ENCODE measurements at places on chromosomes 1 and 21.

- DNase-seq, result no peak
Measured at GRCh38 chr1:99657213-99658030, 11.5 kb downstream of the PALMD start.

- peak; percentile 83 for DNase-seq
Measured at GRCh38 chr1:156860628-156861423, at the start of gene NTRK1. Gene NTRK1, plus strand, starts transcription at chr1:156860865. Its CDS starts 70 bp downstream, at chr1:156860935.

DNA sequence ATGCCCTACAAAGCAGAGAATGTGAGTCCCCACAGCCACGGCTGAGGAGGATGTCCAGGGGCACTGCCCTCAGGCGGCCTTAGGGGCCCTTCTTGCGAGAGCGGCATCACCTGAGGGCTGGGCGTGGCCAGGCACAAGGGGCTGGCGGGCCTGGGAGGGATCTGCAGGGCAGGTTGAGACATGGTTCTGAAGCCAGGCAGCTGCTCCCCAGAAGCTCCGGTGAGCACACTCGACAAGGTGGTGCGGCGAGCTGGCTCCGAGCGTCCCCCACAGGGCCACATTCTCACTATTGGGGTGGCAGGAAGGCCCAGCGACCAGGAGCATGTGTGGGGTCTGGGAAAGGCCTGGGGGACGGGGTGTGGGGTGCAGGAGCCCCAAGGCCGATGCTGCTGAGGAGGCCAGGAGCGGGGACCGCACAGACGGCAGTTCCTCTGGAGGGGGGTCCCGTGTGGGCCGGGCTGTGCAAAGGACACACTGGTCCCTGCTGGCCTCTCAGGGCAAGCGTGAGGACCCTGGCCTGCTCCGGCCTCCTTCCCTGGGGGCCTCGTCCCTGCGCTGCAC is 47.2 kb downstream of the MORN1 start:
- peak; percentile 36 for DNase-seq

DNA sequence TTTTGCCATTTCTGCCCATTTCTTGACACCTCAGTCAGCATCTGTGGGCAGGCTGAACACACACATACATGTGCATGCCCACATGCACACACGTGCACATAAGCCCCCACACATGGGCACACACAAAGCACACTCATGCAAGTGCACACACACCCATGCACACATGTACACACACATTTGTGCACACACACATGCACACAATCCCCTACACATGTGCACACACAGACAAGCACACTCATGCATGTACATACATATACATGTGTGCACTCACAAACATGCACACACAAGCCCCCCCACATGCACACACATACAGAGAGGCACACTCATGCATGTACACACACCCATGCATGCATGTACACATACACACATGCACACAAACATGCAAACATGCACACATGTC is 83.5 kb upstream of the ACTRT2 start:
- DNase-seq, result no peak

DNA sequence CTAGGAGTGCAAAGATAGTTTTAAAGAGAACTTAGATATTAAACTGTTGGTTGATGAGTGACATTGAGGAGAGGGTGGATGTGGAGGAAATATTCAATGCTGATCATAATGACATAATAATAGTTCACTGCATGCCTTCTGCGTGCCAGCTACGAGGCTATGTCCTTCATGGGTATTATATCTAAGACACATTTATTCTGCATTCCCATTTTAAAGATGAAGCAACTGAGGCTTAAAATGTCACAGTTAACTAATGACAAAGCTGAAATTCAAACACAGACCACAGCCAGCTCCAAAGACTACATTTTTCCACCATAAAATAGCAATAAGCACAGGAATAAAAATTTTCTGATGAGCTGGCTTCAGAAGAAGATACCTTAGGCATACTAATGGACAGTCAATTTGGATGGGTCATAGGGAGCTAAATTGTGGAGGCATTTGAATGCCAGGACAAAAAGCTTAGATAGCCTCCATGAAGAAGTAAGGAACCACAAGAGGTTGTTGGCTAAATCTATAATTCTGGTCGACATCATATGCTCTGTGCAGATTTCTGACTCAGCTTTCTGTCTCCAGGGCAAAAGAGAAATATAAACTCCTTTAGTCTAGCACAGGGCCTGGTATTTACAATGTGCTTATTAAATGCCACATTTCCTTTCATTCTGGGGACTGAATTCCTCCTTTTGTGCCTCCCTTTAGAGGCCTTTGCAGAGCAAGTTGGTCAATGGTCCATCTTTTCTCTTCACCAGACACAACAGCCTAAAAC is 71.2 kb upstream of the NRIP1 start:
- DNase-seq, result no peak

- DNase-seq, result no peak
Measured at GRCh38 chr21:44653656-44654575, 543 bp downstream of the KRTAP12-4 start.

DNA sequence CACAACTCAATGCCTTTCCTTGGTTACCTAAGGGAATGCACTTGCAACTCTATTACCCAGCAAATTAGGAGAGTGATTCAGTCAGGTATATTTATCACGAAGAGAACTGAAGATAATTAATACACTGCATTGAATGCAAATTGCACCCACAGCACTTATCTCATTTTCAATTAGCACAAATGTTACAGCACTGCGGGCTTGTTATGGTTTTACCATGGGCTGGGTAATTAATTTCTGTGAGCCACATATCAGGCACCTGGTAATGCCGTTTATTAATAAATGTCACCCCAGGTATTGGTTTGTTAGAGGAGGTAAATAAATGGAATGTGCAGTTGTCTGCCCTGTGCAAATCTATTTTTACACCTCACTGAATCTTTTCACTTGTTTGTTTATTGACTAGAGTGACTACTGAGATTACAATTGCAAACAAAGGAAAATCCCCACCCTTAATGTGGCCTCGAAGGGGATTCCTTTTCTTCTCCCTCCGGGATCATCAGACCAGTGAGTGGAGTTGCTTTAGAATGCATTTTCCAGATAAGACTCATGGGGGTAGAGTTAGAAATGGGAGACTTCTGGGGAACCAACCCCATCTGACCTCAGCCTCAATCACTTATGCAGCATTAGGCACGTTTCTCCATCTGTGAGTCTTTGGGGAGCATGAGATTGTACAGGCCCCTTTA is 269.3 kb downstream of the RPS6KC1 start:
- DNase-seq, result no peak

- no peak for DNase-seq
Measured at GRCh38 chr1:79667848-79668696, 661.5 kb upstream of the ADGRL4 start.

- DNase-seq, result no peak
Measured at GRCh38 chr1:38238294-38238693, 191.7 kb upstream of the POU3F1 start.

- DNase-seq, result peak; percentile 59
Measured at GRCh38 chr1:107480548-107481415, 339.9 kb downstream of the NTNG1 start.

GRCh38 chr1:1353389-1354151 is 4.4 kb upstream of the DVL1 start:
- DNase-seq, result peak; percentile 36

DNA sequence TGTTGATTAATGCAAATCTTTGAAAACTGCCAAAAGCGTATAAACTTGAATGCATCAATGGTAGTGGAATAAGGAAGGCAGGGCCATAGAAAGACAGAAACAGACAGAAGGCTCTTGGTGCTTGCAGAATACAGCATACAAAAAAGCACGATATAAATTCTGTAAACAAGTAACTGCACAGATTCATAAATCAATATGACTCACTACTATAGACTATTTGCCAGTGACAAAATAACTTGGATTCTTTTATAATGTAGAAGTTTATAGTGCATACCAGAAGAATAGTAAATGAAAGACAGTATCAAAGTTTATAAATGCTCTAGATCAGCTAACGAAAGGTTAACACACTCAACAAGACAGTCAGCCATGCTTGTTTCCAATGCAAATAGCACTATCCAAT is 349.6 kb downstream of the PTBP2 start:
- no peak for DNase-seq

DNA sequence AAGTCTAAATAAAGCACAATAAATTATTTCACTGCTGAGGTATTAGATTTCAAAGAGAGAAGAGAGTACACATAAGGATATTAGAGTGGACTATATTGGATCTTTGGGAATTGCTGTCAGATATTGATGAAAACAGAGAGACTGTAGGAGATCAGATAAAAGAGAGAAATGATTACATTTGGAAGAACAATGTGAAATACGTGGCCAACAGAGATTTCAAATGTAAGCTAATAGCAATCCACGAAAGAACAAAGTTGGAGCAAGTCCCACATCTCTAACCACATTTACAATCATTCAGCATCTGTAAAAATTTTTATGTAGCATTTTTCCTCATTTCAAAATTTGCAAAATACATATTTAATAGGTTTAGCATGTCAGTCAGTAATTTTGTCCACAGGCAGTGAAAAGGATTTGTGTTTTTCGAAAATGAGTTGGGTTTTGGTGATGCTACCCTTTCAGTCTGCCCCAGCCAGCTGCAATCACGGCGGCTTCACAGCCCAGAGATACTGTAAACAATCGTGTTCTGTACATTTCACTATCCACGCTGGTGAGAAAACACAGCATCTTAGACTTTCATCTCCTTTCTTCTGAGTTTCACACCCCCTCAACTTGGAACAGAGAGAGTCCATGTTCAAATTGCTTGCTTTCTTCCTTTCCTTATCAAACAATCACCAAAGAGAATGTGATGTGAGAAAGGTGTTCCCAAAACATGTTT is 209.1 kb upstream of the LYPLAL1 start:
- DNase-seq, result no peak

- DNase-seq, result no peak
Measured at GRCh38 chr1:221085701-221086375, 206.6 kb downstream of the HLX start.

DNA sequence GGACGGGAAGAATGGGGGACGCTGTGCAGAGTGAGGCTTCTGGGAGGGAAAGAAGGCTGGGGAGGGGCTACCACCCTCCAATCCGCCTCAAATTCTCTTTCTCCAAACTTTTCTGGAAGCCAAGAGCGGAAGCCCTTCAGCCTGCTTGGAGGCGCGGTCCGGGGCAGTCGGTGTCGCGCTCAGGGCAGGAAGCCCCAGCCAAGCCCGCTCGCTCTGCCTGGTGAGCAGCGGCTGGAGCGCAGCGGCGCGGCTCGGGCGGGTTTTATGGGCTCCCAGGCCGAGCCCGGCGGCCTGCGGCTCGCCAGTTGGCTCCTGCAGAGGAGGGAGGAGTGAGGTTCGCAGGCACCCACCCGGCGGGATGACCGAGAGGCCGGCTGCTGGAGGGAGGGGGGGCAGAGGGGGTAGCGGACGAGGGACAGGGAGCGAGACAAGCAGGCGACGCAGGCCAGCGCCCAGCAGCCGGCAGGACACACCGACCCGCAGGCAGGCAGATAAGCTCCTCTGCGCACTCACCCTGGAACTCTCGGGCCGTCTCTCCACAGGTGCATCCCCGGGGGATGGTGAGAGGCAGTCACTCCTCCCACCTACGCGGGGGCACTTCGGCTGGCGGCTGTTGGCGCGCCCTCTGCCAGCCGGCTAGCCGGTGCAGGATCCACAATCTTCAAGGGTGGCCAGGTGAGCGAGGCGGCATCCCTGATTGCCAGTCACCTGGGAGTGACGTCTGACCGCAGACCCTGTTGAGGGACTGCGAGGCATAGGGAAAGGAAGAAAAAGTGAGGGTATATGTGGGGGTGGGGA is at the start of gene AVPR1B:
AVPR1B (minus strand) TSS at position 238 of the 798 bp plus-strand sequence. CDS start 498 bp downstream, outside the sequence.
- peak; percentile 89 for DNase-seq

GRCh38 chr1:218485241-218485928 is 140.2 kb downstream of the TGFB2 start:
- DNase-seq, result no peak

DNA sequence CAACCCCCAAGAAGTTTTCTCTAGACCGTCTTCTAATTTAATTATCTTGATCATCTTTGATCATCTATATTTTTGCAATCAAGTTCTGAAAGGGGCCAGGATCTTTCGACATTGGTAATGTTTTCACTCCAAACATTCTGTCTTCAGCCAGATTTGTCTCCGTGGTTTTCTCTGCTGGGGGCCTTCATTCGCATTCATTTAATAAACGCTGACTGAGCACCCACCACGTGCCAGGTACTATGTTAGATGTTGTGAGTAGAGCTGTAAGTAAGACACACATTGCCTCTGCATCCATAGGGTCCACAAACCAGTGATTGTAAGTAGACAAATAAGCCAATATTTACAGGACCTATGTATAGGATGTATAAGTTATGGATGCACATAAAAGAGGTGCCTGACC is 134.5 kb upstream of the MROH9 start:
- no peak for DNase-seq

DNA sequence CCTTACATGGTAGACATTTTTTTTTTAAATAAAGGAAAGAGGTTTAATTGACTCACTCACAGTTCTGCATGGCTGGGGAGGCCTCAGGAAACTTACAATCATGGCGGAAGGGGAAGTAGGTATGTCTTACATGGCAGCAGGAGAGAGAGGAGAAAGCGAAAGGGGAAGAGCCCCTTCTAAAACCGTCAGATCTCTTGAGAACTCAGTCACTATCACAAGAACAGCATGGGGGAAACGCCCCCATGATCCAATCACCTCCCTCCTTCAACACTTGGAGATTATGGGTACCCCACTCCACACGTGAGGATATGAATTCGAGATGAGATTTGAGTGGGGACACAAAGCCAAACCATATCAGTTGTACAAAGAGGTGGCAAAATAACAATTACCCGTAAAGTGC is 301.7 kb downstream of the GRIK1 start:
- no peak for DNase-seq

DNA sequence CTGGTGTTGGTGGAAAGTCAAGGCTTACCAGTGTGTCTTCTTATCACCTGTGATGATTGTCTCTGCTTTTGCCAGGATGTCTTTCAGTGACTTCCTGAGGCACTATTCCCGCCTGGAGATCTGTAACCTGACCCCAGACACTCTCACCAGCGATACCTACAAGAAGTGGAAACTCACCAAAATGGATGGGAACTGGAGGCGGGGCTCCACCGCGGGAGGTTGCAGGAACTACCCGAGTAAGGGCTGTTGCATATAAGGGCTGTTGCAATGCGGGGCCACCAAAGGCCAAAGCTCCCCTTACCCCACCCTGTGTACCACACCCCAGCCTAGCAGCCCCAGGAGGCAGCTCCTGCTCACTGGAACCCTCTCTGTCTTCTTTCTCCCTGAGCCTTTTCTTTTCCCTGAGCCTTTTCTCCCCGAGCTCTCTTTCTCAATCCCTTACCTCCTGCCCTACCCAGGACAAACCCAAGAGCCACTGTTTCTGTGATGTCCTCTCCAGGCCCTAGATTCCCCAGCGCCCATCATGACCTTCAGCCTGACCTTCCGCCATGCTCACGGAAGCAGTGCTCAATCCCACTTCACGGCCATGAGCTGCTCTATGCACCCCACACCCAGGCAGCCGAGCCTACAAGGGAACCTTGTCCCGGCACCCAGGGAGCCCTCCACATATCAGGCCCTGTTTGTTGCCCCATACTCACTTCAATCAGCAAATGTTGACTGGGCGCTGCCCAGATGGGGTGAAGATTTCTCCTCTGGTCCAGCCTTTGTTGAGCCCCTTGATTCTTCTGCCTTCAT is 40.6 kb downstream of the CAPN2 start:
- DNase-seq, result no peak

GRCh38 chr1:83641796-83642443 is 357.0 kb downstream of the TTLL7 start:
- no peak for DNase-seq

- no peak for DNase-seq
Measured at GRCh38 chr1:17020502-17020901, 8.8 kb upstream of the ATP13A2 start.

- no peak for DNase-seq
Measured at GRCh38 chr1:203512517-203512847, 18.5 kb downstream of the OPTC start.

Data from kidney (tissue), 22 donors.